ENCODE measurements at places on chromosomes 5 and 9.

GRCh38 chr5:66138637-66139317 is 5.3 kb upstream of the SREK1 start:
- no peak for DNase-seq

DNA sequence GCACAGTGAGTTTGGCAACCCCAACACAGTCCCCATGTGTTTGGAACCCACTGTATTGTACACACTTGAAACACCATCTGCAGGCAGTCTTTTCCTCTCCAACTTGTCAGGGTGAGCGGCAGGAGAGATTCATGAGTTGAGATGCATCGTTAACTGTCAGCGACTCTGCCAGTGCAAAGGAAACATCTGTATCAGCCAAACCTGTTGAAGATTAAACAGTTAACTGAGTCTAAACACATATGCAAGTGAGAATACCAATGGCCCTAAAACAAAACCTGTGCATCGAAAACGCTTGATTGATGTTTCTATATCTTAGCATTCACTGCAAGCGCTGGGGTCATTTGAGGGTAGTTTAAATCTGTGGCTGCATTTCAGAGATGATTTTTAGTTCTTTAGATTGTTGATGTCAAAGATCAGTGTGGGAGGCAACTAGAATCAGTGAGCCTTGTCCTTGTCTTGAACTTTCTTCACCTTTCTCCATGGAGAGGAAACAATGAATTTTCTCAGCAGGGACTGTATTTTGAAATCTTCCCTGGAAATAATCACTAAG is 41.3 kb upstream of the PAM start:
- DNase-seq, result no peak

DNA sequence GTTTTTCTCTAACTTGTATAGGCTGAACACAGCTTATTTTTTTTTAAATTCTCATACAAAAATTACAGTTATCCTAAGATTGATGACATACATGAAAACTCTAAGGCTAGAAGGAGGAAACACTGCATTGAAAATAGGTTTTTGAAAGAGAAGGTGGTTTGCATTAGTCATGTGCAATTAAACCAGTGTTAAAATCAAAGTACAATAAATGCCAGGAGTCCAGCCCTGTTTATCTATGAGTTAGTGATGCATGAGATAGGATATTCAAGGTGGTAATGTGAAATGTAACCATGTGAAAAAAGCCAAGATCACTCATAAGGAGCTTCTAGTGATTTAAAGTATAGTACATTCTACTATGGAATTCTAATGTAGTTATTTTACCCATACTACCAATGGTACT is 444.9 kb upstream of the CYLC2 start:
- DNase-seq, result no peak

- no peak for DNase-seq
These were observed 39.2 kb upstream of the SPDL1 start for GRCh38 chr5:169544264-169544950.

- DNase-seq, result no peak
These were observed 8.0 kb upstream of the INIP start for GRCh38 chr9:112725961-112726360.

- peak; percentile 29 for DNase-seq
These were observed 2.6 kb downstream of the NFIB start for GRCh38 chr9:14311171-14311949.

DNA sequence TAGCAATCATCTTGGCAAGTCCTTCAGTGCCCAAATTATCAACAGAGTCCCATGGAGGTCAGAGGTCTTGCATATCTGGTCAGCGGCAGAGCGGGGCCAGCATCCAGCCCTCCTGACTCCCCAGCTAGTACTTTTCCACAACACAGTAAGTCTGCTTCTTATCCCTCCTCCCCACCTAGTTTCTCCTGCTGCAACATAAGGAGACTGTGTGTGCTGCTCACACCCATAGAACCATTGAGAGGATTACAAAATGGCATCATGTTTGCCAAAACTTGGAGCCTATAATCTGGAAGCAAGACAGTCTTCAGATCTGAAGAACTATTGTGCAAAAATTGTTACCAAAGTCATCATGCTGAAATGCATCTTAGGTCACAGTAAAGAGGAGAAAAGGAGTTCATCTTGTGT is 125.8 kb upstream of the ZNF366 start:
- DNase-seq, result no peak

- DNase-seq, result no peak
These were observed 2.3 kb downstream of the STKLD1 start for GRCh38 chr9:133378408-133378962.

- DNase-seq, result no peak
These were observed 87.1 kb upstream of the ELL2 start for GRCh38 chr5:96048763-96049162.

- no peak for DNase-seq
These were observed 41.2 kb downstream of the ANKS6 start for GRCh38 chr9:98755006-98755618.

- DNase-seq, result no peak
These were observed 68.7 kb downstream of the CRB2 start for GRCh38 chr9:123424552-123425225.

DNA sequence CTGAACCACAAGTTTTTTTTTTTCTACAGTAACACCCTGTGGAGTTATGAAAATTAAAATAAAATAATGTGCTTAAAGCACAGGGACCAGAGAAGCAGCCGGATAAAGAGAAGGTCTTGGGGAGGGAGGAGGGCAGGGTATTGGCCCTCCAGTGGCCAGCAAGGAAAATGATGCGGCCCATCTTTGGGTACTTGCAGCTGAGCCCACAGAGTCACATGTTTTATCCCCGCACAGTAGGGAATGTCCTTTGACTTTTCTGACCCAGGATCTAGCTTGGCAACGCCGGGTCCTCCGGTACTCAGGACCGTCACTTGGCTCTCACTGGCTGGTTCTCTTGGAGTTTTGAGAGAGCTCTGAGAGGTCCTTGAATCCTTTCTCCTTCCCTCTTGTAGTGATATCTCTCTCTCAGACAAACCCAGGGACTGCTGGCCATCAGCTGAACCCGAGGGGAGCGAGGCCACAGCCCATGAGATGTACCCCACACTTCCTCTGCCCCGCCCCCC is 35.3 kb upstream of the HSPA9 start:
- DNase-seq, result peak; percentile 44

DNA sequence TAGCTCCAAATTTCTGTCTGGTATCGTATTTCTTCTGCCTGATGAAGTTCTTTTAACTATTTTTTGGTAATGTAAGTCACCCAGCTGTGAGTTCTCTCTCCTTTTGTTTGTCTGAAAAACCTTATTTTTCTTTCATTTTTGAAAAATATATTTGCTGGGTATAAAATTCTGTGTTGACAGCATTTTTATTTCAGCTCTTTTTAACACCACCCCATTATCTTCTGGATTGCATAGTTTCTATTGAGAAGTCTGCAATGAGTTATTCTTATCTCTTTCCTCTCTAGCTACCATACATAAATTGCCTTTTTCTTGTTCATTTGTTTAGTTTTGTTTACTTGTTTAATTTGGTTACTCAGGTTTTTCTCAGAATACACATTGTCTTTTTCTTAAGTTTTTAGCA is 109.1 kb downstream of the NSG2 start:
- DNase-seq, result no peak

DNA sequence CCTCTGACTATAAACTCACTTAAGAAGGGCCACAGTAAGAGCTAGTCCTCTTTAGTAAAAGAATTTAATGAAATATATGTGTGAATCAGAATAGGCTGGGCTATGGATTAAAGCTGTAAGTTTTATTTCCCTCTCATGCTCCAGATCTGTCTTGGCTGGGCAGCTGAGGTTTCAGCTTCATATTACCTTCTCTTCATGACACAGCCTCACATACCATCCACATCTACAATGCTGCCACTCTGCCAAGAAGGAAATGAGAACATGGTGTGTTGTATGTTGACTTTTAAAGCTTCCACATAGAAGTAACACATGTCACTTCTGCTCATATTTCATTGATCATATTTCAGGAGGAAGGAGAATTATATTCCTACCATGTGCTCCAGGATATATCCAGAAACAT is 776.0 kb upstream of the ACO1 start:
- no peak for DNase-seq

DNA sequence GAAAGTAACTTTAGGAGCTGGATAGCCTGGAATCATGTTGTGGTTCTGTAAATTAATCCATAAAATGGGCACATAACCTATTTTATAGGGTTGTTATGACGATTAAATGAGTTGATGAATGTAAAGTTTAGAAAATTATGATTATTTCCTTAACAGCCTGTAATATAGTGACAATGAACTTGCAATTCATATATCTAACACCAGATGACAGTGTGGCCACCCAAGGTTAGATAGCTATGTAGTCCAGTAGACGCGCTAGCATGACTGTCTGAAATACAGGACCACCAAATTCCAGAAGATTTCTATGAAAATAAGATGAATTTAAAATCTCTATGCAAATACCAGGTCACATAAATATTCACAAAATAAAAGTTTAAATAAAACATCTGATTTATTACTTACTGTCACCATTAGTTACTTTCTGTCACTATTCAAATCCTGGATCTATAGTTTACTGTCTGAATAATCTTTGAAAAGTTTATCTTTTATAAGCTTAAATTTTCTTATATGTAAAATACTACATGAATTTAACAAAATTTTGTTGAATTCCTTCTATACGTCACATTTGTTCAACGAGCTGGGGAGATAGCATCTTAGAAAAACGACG is 26.1 kb upstream of the MACIR start:
- DNase-seq, result peak; percentile 7

GRCh38 chr9:122580360-122580759 is 2.8 kb downstream of the OR1L8 start:
- DNase-seq, result no peak

- DNase-seq, result no peak
These were observed 103.0 kb upstream of the CTSL start for GRCh38 chr9:87622923-87623322.

GRCh38 chr9:132880324-132880661 is 1.6 kb downstream of the SPACA9 start:
- DNase-seq, result no peak
